ENCODE measurements at places on chromosomes 11 and 22.

DNA sequence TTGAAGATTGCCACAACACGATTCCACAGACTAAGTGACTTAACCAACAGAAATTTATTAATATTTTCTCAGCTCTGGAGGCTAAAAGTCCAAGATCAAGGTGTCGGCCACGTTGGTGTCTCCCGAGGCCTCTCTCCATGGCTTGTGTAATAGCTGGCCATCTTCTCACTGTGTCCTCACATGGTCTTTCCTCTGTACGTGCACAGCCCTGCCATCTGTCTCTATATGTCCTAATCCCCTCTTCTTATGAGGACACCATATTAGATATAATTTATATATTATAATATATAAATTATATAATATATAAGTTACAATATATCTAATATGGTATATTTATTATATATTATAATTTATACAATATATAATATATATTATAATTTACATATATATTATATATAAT, 25.1 kb upstream of the SCGB1A1 start:
- peaks cover 12% of the 10 kb centered on the region for H3K27me3 ChIP-seq
- H3K4me3 ChIP-seq: no peak overlapping the region
- peaks cover 45% of the 10 kb centered on the region for H3K4me1 ChIP-seq

DNA sequence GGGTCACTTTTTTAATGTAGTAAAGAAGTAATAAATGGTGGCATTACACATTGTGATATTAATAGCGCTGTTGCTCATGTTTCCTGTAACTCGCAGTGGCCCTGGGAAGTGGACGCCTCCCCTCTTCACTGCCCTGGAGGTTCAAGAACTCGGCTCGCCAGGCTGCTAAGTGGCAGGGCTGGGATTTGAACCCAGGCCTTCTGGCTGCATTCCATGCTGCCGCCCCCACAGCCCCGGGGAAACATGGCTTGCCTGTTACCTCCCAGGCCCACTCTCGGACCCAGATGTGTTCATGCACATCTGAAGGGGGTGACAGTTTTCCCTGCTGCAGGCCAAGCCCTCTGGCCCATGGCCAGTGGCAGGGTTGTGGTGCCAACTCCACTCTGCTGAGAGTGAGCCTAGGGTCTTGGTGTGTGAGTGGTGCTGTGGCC, 25.0 kb upstream of the MGAT3 start:
- no peaks in the 10 kb centered on the region for H3K27me3 ChIP-seq
- no peak overlapping the region for H3K4me3 ChIP-seq
- no peaks in the 10 kb centered on the region for H3K36me3 ChIP-seq
- no peak for DNase-seq
- H3K27ac ChIP-seq: no peak overlapping the region

DNA sequence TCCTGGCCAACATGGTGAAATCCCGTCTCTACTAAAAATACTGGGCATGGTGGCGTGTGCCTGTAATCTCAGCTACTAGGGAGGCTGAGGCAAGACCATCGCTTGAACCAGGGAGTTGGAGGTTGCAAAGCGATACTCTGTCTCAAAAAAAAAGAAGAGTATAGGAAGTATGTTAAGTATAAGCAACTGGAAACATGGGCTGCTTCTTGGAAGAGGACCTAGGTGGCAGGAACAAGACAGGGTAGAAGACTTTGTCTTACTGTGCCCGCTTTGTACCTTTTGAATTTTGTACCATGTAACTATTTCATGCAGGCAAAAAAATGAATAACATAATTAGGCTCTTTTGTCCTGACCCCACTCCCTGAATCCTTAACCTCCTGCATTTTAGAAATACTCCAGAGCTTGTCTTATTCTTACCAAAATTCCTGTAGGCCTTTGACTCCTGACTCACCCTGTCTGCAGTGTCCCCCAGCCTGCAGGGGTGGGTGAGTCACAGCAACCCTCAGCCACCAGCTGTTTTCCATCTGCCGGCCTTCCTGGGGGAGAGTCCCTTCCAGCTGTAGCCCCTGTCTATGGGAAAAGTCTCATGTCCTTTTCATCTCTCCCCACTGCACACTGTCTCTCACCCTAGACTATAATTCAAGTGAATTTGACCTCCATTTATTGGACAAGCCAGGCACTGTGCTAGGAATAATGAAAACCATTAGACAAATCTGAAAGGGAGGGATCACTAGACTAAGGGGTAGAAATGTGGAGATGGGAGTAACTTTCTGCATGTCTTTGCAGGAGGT, 41.8 kb downstream of the TXN2 start:
- no peaks in the 10 kb centered on the region for H3K36me3 ChIP-seq
- no peak overlapping the region for H3K27ac ChIP-seq
- peaks cover 52% of the 10 kb centered on the region for H3K4me1 ChIP-seq
- no peak for DNase-seq
- peaks cover 4% of the 10 kb centered on the region for H3K27me3 ChIP-seq
- no peak overlapping the region for H3K4me3 ChIP-seq

- peaks cover 14% of the 10 kb centered on the region for H3K36me3 ChIP-seq
- peaks cover 37% of the 10 kb centered on the region for H3K4me1 ChIP-seq
These were observed at the start of gene TOLLIP for GRCh38 chr11:1309498-1310317. Gene TOLLIP (minus strand): TSS chr11:1309632. CDS start chr11:1309498, 134 bp downstream.

GRCh38 chr11:70312401-70313357, 42.2 kb downstream of the PPFIA1 start:
- DNase-seq: peak; percentile 29
- H3K36me3 ChIP-seq: peaks cover 38% of the 10 kb centered on the region
- no peak overlapping the region for H3K4me3 ChIP-seq
- peaks cover 5% of the 10 kb centered on the region for H3K27me3 ChIP-seq
- peak overlapping the region; percentile 62 for H3K27ac ChIP-seq

GRCh38 chr22:40719599-40719998, 40.3 kb downstream of the MCHR1 start:
- H3K4me1 ChIP-seq: peaks cover 69% of the 10 kb centered on the region
- H3K4me3 ChIP-seq: peak overlapping the region; percentile 30
- H3K36me3 ChIP-seq: no peaks in the 10 kb centered on the region
- DNase-seq: no peak
- no peak overlapping the region for H3K27ac ChIP-seq
- H3K27me3 ChIP-seq: peaks cover 12% of the 10 kb centered on the region

DNA sequence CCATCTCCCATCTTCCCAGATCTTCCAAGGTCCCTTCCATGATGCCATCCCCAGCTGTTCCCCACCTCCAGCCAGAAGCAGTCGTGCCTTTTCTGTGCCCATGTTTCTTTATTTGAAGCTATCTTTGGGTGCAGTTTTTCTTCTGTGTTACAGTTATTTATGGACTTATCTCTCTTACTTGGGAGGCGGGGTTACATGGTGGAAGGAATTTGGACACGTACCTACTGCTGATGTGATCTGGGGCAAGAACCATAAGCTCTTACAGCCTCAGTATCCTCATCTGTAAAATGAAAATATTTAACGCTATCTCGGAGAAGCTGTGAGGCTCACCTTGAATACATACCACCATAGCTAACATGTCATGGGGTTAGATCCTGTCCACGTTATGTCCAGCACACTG, 98.9 kb downstream of the ZBTB16 start:
- peaks cover 66% of the 10 kb centered on the region for H3K4me1 ChIP-seq
- no peak overlapping the region for H3K4me3 ChIP-seq
- H3K27ac ChIP-seq: no peak overlapping the region
- H3K27me3 ChIP-seq: peaks cover 7% of the 10 kb centered on the region

DNA sequence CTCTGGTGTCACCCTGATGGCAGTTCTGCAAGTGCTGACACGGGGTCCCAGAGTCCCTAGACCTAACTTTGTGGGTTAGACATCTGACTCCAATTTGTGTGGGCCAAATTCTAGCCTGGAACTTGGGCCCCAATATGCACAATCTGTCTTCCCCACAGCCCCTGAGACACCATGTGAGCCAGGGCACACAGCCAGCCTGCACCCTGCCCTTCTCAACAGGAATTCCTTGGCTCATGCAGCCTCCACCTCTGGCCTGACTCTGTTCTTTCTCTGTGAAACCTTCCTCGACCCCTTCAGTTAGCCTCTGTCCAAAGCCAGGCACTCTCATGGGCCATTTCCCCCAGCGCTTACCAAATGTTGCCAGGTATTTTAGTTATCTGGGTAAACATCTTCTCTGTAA, 59.1 kb upstream of the POU2AF1 start:
- no peak for DNase-seq
- no peak overlapping the region for H3K27ac ChIP-seq
- H3K4me3 ChIP-seq: no peak overlapping the region
- peaks cover 29% of the 10 kb centered on the region for H3K27me3 ChIP-seq
- H3K36me3 ChIP-seq: no peaks in the 10 kb centered on the region

GRCh38 chr11:26442131-26442530, 110.2 kb downstream of the ANO3 start:
- H3K4me3 ChIP-seq: no peak overlapping the region
- no peak for DNase-seq
- H3K4me1 ChIP-seq: no peaks in the 10 kb centered on the region
- peaks cover 4% of the 10 kb centered on the region for H3K27me3 ChIP-seq
- H3K27ac ChIP-seq: no peak overlapping the region

DNA sequence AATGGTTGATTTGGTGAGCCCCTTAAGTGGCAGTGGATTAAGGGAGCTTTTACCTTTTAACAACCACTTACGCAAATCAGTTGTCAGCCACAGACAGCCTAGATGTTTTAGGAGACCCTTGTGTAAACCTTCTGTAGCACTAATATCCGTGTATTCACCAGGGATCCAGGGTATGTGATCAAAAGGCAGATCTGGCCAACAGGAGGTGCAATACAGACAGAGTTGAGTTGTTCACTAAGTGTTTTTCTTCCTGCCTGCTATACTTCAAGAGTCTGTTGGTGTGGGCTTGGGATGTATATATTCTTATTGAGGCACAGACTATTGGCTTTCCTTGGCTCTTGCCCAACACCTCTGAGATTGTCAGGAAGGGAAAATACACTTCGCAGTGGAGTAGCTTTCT, 175.1 kb downstream of the FAT3 start:
- H3K36me3 ChIP-seq: peaks cover 50% of the 10 kb centered on the region
- H3K4me1 ChIP-seq: peaks cover 33% of the 10 kb centered on the region

GRCh38 chr11:134646561-134646960, 234.5 kb upstream of the B3GAT1 start:
- H3K4me1 ChIP-seq: peaks cover 19% of the 10 kb centered on the region
- H3K27me3 ChIP-seq: peaks cover 37% of the 10 kb centered on the region
- H3K4me3 ChIP-seq: no peak overlapping the region
- DNase-seq: no peak
- H3K36me3 ChIP-seq: no peaks in the 10 kb centered on the region
- H3K27ac ChIP-seq: no peak overlapping the region

- H3K27me3 ChIP-seq: peaks cover 16% of the 10 kb centered on the region
- no peak overlapping the region for H3K4me3 ChIP-seq
- H3K4me1 ChIP-seq: peaks cover 49% of the 10 kb centered on the region
- H3K27ac ChIP-seq: no peak overlapping the region
These were observed 37.8 kb downstream of the GALNT18 start for GRCh38 chr11:11583801-11584529.

- no peaks in the 10 kb centered on the region for H3K36me3 ChIP-seq
- H3K4me1 ChIP-seq: peaks cover 26% of the 10 kb centered on the region
- peaks cover 85% of the 10 kb centered on the region for H3K27me3 ChIP-seq
- peak overlapping the region; percentile 75 for H3K4me3 ChIP-seq
These were observed 950 bp upstream of the LAYN start for GRCh38 chr11:111539426-111540113.

- peak; percentile 43 for DNase-seq
- peaks cover 79% of the 10 kb centered on the region for H3K27me3 ChIP-seq
- no peak overlapping the region for H3K27ac ChIP-seq
- H3K36me3 ChIP-seq: no peaks in the 10 kb centered on the region
- peak overlapping the region; percentile 56 for H3K4me3 ChIP-seq
- peaks cover 62% of the 10 kb centered on the region for H3K4me1 ChIP-seq
These were observed 16.6 kb downstream of the RTN4RL2 start for GRCh38 chr11:57476757-57477506.

- H3K27me3 ChIP-seq: peaks cover 10% of the 10 kb centered on the region
- DNase-seq: no peak
These were observed 5.1 kb downstream of the CCDC89 start for GRCh38 chr11:85680897-85681296.

DNA sequence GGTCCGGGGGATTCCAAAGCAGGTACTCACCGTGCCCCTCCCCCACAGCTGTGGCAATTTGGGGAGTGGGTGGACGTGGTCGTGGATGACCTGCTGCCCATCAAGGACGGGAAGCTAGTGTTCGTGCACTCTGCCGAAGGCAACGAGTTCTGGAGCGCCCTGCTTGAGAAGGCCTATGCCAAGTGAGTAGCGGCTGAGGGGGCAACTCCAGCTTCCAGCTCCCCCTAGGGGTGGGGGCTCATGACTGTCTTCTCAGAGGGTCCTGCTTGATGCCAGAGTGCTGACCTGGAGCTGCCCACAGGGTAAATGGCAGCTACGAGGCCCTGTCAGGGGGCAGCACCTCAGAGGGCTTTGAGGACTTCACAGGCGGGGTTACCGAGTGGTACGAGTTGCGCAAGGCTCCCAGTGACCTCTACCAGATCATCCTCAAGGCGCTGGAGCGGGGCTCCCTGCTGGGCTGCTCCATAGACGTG, 4.2 kb downstream of the CAPN1 start:
- H3K4me3 ChIP-seq: no peak overlapping the region
- H3K36me3 ChIP-seq: peaks cover 21% of the 10 kb centered on the region
- H3K27ac ChIP-seq: no peak overlapping the region
- peaks cover 5% of the 10 kb centered on the region for H3K27me3 ChIP-seq
- peaks cover 30% of the 10 kb centered on the region for H3K4me1 ChIP-seq

DNA sequence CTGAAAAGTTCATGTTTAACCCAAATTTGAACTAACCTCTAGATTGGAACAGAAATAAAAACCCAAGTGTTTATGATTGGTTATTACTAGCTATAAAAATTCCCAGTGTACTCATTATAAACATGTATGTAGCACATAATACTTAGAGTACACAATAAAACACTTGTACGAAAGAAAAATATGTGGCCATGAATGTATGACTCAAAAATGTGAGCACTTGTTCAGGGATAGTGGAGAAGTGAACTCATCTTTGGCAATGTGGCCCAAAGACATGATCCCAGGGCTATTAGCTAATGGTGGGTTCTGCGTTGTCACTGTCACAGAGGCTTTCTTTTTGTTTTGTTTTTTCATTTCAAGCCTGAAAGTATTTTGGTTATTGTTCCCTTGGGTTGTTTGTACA, 72.0 kb downstream of the PPFIBP2 start:
- no peaks in the 10 kb centered on the region for H3K36me3 ChIP-seq
- H3K4me3 ChIP-seq: no peak overlapping the region
- no peak overlapping the region for H3K27ac ChIP-seq

DNA sequence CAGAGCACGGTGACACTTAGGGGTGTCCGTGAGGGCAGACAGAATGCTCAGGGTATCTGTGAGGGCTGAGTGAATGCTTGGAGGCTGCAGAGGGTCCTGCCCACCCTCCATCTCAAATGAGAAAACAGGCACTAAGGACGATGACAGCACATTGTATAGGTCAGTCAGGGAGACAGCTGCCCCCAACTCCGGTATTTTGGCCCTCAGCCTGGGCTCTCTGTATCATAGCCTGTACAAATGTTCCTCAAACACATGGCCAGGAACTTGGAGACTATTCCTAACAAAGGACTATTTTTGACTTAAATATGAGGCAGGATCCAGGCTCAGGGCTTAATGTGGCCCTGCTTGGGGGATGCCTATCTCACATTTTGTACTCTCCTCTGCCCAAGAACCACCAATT, 145.4 kb downstream of the OPCML start:
- no peaks in the 10 kb centered on the region for H3K36me3 ChIP-seq
- peaks cover 50% of the 10 kb centered on the region for H3K4me1 ChIP-seq
- peaks cover 8% of the 10 kb centered on the region for H3K27me3 ChIP-seq
- no peak overlapping the region for H3K4me3 ChIP-seq
- DNase-seq: no peak

- H3K27ac ChIP-seq: no peak overlapping the region
- H3K27me3 ChIP-seq: peaks cover 4% of the 10 kb centered on the region
- H3K4me1 ChIP-seq: peaks cover 8% of the 10 kb centered on the region
These were observed 288.8 kb downstream of the CASP12 start for GRCh38 chr11:104609311-104610085.
